Cerebellum (tissue), 4 donors: ENCODE measurements at places on chromosomes 12 and 14.

GRCh38 chr12:45988264-45988663, 2.1 kb downstream of the SCAF11 start:
- no peak for DNase-seq

DNA sequence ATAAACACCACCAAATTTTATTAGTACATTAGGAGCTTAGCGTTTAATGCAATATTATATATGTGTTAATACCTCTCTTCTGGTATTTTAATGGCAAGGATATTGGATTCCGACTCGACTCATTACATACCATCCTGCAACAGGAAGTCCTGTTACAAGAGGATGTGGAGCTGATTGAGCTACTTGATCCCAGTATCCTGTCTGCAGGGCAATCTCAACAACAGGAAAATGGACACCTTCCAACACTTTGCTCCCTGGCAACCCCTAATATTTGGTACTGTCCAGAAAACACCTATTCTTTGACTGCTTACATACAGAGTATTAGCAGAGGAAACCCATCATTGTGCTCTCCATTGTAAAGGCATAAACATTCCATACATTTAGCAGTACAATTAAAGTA, 45.2 kb downstream of the VEZT start:
- no peak for DNase-seq

DNA sequence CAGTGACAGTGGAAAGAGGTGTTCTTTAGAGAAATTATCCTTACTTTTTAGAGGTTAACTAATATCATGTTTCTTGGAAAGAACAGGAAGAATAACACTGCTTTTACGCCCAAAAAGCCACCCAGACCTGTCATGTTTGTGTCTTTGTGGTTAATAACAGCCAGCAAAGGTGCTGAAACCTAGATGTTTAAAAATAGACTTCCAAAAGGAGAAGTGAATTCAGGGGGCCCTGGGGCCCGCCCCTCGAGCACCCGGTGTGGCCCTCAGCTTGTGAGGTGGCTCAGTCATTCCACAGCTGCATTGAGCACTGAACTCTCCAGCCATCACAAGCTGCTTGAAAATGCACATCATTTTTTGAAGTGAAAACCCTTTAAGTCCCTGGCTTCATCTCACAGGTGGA, 20.8 kb upstream of the AMN start:
- DNase-seq = no peak

DNA sequence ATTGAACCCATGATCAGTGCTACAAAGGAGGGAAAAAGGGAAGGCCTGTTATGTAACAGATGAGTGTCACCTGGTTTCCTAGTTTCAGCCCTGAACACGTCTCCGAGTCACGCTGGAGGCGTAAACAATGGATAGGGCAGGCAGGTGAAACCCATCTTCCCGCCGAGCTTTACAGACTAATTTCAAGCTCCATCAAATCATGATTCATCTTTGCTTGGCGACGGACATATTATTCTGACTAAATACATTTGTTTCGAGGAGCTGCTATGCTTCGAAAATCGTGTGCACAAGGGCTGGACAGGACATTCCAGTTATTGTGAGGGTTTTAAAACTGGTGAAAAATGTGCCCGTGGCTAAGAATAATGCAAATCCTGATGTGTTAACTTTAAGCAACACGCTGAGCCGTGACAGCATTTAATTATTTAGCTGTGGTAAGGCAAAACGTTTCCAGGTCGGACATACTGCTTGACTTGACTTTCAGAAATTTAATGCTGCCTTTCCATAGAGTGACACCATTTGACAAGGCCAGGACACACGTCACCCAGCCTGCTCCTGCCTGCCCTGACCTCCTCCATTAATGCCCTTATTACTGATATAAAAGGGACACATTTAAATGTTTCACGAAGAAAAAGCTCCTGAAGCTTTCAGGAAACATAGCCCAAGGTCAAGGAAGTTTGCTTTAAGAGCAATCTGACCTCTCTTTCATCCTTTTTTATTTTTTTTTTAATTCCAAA, 1203.5 kb upstream of the TMEM132C start:
- DNase-seq = no peak

DNA sequence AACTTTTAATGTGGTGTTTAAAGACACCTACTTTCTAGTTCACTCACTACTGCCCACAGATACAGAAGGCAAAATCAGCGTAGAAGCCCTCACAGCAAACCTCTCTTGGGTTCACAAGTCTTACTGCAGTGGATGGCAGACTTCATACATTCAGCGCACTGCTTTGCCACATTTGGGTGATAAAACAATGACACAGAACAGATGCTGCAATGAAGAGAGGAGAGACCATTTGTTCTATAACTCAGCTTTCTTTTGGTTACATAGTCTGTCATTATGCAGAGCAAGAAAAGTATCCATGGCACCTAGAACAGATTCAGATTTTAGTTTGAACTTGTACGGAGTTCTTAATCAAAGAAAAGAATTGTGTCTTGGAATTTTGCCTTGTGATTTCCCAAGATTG, 459.0 kb downstream of the BCAT1 start:
- DNase-seq = no peak

DNA sequence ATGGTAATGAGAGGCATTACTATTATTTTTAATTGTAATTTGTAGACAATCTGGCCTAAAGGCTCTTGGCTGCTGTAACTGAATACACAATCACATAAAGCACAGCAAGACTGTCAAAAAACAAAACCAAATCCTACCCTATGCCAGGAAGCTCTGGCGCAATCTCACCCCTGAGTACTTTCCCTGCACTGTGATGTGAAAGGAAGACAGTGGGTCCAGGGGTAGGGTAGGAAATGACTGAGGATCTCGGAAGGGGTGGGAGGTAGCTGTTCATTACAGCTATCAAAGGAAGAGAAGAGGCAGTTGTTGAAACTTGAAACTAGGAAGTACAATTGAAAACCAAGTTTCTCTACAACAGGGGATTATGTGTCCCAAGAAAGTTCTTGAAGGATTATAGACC, 202.8 kb downstream of the ANO2 start:
- no peak for DNase-seq

DNA sequence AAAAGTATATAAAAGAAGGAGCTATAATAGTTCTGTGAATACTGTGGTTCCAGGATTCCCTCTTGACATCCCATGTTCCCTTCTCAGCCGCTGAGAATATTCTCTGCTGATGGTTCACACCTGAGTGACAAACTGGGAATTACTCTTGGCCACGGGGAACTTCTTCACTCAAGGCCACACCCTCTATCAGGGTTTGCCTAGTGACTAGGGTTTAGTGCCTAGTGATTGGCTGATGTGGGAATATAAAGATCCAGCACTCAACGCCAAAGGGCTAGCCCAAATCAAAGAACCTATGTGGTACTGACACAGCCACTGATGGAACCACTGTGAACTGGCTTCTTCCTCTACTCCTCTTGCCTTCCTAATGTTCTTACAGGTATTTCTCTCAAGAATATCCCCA, 248.4 kb downstream of the ASCL1 start:
- no peak for DNase-seq

DNA sequence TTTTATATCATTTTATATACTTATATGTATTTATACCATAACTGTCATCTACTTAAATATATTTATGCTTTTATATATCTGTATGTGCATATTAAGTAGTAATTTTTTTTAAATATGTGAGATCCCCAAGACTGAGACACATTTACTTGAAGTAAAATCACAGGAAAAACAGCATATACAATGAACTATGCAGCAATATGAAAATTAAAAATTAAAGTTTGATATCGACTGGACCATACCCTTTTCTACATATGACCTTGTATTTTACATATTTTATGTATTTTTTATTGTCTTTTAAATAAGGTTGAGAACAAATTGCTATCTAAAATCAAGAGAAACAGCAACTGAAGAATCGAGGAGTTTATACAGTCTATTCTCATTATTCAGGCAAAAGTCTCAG, 50.0 kb downstream of the TSPAN19 start:
- DNase-seq = no peak

- DNase-seq = no peak
These were observed 61.7 kb upstream of the SLC6A15 start for GRCh38 chr12:84974155-84974815.

GRCh38 chr14:94011795-94012194, 14.3 kb upstream of the OTUB2 start:
- DNase-seq = no peak

GRCh38 chr12:108786450-108786849, 55.1 kb upstream of the CORO1C start:
- DNase-seq = no peak

GRCh38 chr14:26389646-26390508, 208.0 kb downstream of the NOVA1 start:
- no peak for DNase-seq

DNA sequence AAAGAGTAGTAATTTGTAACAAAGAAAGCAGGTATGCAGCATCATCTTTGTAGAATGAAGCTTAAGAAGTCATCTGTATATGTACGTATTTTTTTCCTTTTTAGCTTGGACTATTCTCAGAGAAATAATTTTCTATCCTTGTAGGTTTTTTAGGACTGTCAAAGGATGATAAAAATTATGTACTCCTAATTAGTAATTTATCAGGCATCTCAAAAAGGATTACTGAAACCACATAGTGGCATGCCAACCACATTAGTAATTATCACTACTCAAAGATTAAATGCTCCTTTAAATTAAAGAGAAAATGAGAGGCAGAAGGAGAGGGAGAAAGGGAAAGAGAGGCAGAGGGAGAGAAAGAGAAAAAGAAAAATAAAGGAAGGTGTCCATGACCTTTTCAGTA, 17.3 kb downstream of the TTC8 start:
- DNase-seq = no peak
